ENCODE measurements at places on chromosomes 7 and 10.
A peak's percentile ranks its signal among the peaks of the same experiment; 100 is the strongest.

- DNase-seq, result no peak
Measured at GRCh38 chr10:23157691-23158369, 34.3 kb upstream of the PTF1A start.

- no peak for DNase-seq
Measured at GRCh38 chr10:102674566-102674965, 30.3 kb downstream of the TRIM8 start.

GRCh38 chr10:124221356-124222317 lies 128.2 kb upstream of the CHST15 start:
- no peak for DNase-seq

GRCh38 chr10:98262571-98262970 lies 5.4 kb downstream of the LOXL4 start:
- no peak for DNase-seq

GRCh38 chr7:5429857-5430611 lies 6.4 kb upstream of the TNRC18 start:
- DNase-seq, result no peak

- no peak for DNase-seq
Measured at GRCh38 chr10:71984126-71984808, 20.1 kb downstream of the CHST3 start.

DNA sequence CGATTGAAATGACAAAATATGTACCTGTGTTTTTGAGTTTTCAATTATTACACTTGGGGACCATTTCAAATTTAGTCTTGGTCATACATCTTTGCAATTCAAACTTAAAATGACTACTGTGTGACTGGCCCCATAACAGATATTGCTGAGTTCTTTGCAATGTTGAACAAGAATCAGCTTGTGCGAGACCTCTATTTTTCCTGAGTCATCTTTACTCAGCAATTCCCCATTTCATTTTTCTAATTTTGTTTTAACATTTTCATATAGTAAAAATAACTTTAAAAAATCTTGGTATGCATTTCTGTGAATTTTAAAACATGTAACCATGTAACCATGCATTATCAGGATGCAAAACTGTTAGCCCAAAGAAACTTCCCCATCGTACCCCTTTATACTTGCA lies 678.1 kb downstream of the ANKRD7 start:
- DNase-seq, result no peak

DNA sequence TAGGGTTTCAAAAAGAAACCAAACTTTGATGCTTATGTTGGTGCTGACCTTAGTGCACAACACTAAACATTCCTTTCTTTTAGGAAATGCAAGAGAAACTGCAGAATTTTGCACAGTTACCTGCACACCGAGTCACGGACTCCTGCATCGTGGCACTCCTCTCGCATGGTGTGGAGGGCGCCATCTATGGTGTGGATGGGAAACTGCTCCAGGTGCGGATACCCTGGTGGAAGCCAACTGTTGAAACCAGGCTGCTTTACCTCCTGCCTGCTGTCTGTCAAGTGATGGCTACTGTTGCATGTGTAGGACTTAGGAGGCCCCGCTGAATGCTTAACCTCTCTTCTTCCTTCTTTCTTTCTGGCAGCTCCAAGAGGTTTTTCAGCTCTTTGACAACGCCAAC lies 11.7 kb downstream of the CASP2 start:
- peak; percentile 35 for DNase-seq

- no peak for DNase-seq
Measured at GRCh38 chr7:142442396-142442795, 184.5 kb upstream of the PRSS58 start.

GRCh38 chr7:1649751-1650326 lies 20.2 kb upstream of the ELFN1 start:
- DNase-seq, result no peak

GRCh38 chr10:124353896-124354295 lies 64.8 kb downstream of the OAT start:
- no peak for DNase-seq

GRCh38 chr7:47400001-47400400 lies 181.9 kb downstream of the TNS3 start:
- DNase-seq, result no peak

DNA sequence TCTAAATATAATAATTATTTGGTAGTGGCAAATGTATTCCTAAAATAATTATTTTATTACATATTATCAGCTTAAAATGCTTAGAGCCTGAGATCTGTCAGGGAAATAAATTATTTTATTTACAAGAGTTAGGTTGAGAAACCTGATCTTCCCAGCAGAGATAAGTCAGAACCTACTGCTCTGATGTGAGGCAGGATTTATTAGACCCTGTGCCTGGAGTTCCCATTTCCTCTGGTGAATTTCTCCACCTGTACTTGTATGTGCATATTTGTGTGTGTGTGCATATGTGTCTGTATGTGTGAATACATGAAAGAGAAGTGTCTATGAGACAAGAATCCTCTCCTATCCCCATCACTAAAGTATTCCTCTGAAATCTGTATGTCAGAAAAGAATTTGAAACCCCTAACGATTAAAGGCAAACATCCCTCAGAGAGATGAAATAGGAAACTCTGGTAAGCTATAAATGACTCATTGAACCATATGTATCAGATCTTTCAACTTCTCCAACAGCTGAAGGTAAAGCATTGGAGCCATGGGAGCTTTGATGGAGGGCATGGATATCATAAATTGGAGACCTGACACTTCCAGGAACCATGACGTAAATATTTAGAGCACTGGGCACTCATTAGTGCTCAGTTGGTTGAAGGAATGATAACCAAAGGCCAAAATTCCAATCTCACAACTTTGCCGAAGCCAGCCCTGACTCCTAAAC lies 190.9 kb downstream of the XPNPEP1 start:
- no peak for DNase-seq

- no peak for DNase-seq
Measured at GRCh38 chr10:77622889-77623291, 14.7 kb downstream of the KCNMA1 start.

DNA sequence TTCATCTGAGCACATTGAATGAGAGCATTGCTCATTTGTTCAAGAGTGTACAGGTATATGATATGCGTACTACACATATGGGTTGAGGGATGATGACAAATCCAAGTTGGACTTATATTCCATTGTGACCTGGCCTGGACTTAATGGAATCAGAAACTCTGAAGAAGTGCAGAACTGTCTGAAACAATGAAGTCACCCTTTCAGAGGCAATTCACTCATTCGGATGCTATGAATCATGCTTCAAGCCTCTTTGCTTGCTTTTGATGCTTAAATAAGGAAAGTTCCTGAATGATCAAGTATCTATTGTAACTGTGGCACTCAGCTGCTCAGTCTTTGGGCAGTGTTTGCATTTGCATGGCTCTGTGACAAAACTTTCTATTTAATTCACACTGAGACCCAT lies 93.4 kb downstream of the ZNF365 start:
- no peak for DNase-seq

- DNase-seq, result no peak
Measured at GRCh38 chr7:85023066-85023712, 163.7 kb downstream of the SEMA3D start.

GRCh38 chr7:31020161-31020560 lies 31.9 kb upstream of the ADCYAP1R1 start:
- no peak for DNase-seq

DNA sequence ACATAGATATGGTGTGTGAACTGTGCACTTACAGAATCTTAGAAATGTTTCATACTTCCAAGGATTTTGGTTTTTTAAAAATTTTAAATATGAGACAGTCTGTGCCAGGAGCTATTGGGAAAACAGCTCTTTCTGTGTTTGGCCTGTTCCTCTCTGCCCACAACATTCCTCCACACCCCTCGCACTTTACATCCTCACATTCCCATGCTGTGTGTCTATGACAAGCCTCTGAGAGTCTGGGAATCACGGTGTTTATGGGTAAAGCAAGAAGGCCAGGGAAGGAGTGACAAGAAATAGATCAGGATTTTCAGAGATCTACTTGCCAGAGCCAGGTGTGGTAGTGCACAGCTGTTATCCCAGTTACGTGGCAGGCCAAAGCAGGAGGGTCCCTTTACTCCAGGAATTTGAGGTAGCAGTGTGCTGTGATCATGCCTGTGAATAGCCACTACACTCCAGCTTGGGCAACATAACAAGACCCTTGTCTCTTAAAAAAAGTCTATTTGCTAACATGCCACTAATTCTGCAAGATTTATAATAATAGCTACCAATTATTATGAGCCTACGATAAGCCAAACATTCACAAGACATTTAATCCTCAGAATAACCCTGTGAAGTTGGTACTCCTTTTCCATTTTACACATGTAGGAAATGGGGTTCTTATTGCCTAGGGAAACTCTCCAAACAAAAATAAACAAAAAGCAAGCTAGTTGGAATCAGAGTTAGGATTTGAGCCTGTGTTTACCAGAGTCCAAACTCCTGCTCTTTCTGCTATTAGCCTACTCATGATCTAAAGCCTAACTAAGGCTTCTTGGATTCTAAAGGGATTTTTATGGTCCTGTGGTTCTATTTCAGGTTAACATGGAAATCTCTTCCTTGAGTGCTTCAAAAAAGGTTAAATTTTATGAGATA lies 168.3 kb upstream of the SP8 start:
- no peak for DNase-seq

- no peak for DNase-seq
Measured at GRCh38 chr10:78830062-78830975, 238.4 kb upstream of the ZMIZ1 start.

GRCh38 chr7:56537952-56538351 lies 421.7 kb upstream of the NUPR2 start:
- DNase-seq, result no peak

GRCh38 chr7:150382123-150382843 lies 3.2 kb downstream of the ZNF775 start:
- no peak for DNase-seq

GRCh38 chr7:8618441-8619070 lies 185.1 kb downstream of the NXPH1 start:
- DNase-seq, result no peak

- no peak for DNase-seq
Measured at GRCh38 chr7:142789441-142789840, 18.7 kb downstream of the PRSS2 start.

GRCh38 chr7:1092806-1093501 lies 5.0 kb downstream of the GPER1 start:
- DNase-seq, result no peak

DNA sequence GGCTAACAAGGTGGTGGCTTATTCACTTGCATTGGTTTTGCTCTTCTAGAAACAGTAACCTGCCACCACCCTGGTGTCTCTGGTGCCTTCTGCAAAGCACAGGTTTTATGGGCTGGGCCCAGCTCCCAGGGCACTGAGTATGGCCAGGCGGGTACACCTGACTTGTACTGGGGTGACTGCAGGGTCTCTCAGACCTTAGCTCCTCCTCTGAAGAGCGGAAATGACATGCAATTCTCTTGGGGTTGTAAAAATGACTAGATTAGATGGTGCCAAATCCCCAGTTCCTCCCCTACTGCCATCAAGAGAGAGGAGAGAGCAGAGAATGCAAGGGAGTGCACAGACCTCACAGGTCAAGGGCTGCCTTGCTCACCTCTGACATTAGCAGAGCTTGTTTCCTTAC lies 14.7 kb downstream of the ESYT2 start:
- DNase-seq, result no peak

DNA sequence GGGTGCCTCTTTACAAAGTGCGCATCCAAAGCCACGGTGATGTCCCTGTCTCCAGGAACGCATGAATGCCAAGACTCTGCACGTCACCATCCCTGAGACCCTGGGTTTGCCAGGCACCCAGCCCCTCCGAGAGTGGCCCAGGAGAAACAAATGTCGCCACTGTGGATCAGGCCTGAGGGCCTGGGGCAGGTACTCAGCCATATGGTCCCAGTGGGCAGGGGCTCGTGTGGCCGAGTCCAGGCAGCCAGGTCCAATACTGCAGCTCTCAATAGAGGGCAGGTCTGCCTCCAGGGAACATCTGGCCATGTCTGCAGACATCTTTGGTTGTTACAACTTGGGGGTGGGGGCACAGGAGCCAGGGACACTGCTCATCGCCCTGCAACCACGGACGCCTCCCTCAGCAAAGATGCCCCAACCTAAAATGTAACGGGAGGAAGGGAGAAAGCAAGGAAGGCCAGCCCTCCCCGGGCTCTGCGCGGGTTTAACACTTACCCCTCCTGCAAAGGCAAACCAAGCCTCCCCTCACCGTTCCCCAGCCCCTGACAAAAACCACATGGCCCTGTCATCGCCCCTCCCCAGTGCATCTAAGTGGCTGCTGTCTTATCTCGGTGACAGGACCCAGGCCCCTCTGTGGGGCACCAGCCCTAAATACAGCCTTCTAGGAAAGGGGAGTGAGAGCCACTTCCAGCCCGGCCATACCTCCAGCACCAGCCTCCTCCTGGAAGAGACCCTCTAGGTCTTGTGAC lies 10.3 kb upstream of the PAPOLB start:
- no peak for DNase-seq

GRCh38 chr10:96758423-96758822 lies 38.1 kb upstream of the PIK3AP1 start:
- DNase-seq, result no peak

GRCh38 chr10:78703593-78703992 lies 365.2 kb upstream of the ZMIZ1 start:
- no peak for DNase-seq

DNA sequence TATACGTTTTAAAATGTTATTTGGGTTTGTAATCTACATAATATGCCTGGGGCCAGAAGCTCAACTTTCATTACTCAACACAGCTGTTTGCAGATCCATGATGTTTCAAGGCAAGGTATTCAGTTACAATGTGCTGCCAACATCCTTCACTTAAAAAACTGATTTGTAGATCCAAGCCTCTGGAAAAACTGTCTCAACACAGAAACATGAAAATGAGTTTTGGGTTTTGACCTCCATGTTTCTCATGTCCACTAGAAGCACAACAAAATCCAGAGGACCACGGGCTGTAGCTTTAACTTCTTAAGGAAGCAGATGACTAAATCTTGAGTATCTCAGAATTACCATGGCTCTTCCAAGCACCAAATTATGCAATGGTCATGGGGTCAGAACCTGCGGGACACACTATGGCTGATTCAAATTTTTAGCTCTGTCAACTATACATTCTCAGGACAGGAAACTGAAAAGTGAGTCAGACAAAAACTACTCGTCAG lies 247.1 kb upstream of the GRB10 start:
- no peak for DNase-seq
